Fibroblast of lung (primary cell): ENCODE measurements at places on chromosomes 1 and 21. TPM values are rescaled to one million over a fixed set of nuclear protein-coding genes. Genes with fewer than 3 reads are reported as not detected.

Gene AMY1B
- not detected in 2 replicates for total RNA-seq

DNA sequence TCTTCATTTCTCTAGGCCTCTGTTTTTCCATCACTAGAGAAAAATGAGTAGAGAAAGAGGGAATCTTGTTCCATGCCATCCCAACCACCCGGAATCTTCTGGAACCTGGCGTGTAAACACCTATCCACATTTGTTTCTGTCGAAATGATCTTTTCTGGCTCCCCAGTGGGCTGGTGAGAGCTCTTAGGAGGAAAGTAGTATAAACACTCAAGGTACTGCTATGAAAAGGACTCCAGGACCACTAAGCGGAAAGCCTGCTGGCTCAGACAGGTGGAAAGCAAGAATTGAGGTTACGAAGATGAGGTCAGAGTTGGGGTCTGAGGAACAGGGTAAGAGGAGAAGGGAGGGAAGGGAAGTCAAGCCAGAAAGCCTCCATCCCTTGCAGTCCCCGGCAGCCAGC, 90.8 kb downstream of the PLXNA2 start:
- H3K27ac ChIP-seq = no peak overlapping the region
- H3K27me3 ChIP-seq = no peaks in the 10 kb centered on the region
- H3K36me3 ChIP-seq = no peaks in the 10 kb centered on the region
- no peak for DNase-seq
- no peaks in the 10 kb centered on the region for H3K4me1 ChIP-seq

- no peaks in the 10 kb centered on the region for H3K4me1 ChIP-seq
- no peak overlapping the region for H3K4me3 ChIP-seq
- H3K27ac ChIP-seq = no peak overlapping the region
- DNase-seq = no peak
- H3K27me3 ChIP-seq = no peaks in the 10 kb centered on the region
Observed at GRCh38 chr21:19490481-19490880, 1086.9 kb upstream of the TMPRSS15 start.

DNA sequence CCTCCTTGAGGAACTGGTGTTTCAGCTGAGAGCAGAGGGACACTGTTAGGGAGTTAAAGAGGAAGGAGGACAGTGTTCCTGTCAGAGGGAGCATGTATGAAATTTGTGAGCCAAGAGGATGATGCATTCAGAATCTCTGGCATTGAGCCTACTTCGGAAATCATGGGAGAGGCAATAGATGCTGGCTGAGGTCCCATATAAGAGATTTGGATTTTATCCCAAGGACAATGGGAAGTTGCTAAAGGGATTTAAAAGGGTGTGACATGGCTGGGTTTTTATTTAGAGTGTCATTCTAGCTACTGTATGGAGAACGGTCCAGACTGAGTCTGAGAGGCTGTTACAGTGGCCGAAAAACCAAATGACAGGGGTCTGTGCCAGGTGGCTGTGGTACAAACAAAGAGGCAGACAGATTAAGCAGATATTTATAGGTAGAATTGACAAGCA, 403.2 kb upstream of the B3GALT2 start:
- H3K27ac ChIP-seq = no peak overlapping the region
- no peak overlapping the region for H3K4me3 ChIP-seq
- DNase-seq = peak; percentile 90
- no peaks in the 10 kb centered on the region for H3K4me1 ChIP-seq

- H3K36me3 ChIP-seq = no peaks in the 10 kb centered on the region
- H3K4me3 ChIP-seq = no peak overlapping the region
- H3K4me1 ChIP-seq = peaks cover 3% of the 10 kb centered on the region
- H3K27me3 ChIP-seq = no peaks in the 10 kb centered on the region
- no peak for DNase-seq
- H3K27ac ChIP-seq = no peak overlapping the region
Observed at GRCh38 chr1:117679868-117680267, 74.0 kb downstream of the TENT5C start.

Gene IL24
- total RNA-seq = 0.17 TPM in 1 of 2 replicates, not detected in the other

- no peak overlapping the region for H3K4me3 ChIP-seq
- H3K27ac ChIP-seq = no peak overlapping the region
- DNase-seq = peak; percentile 74
- H3K27me3 ChIP-seq = no peaks in the 10 kb centered on the region
- H3K4me1 ChIP-seq = no peaks in the 10 kb centered on the region
Observed at GRCh38 chr1:209601809-209602657, 18.5 kb downstream of the CAMK1G start.

- no peaks in the 10 kb centered on the region for H3K27me3 ChIP-seq
- DNase-seq = no peak
- H3K27ac ChIP-seq = no peak overlapping the region
- no peaks in the 10 kb centered on the region for H3K4me1 ChIP-seq
Observed at GRCh38 chr1:236654511-236654910, 31.8 kb upstream of the ACTN2 start.

DNA sequence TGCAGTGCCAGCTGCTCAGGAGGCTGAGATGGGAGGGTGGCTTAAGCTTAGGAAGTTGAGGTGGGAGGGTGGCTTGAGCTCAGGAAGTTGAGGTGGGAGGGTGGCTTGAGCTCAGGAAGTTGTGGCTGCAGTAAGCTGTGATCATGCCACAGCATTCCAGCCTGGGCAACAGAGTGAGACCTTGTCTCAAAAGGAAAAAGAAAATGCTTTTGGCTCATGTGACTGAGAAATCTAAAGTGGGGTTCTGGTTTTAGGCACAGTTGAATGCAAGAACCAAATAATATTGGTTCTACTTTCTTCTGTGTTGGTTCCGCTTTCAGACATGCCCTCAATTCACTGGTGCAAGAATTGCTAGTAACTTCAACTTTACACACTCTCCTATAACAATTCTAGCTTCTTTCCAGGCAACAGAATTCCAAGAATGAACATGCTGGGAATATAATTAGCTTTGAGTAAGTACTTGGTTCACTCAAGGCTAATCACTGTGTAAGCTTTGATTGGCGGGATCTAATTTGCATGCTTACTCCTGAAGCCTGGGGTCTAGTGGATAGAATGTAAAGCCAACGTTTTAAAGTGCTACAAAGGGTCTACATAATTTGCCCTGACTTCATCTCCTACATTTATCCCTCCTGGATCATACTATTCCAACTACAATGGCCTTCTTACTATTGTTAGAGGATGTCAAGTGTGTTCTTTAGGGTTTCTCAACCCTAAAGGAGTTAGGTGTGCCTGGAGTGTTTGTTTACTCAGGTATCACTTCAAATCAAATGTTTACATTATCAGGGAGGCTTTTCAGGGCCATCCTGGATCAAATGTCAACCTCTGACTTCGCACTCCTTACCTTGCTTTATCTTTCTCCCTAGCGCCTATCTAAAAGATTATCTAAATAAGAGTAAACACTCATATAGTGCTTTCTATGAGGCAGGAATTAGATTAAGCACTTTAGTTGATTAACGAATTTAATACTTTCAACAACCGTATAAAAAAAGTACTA, 115.1 kb downstream of the SLC16A1 start:
- no peak overlapping the region for H3K4me3 ChIP-seq
- H3K27ac ChIP-seq = no peak overlapping the region
- no peak for DNase-seq
- H3K27me3 ChIP-seq = peaks cover 4% of the 10 kb centered on the region
- no peaks in the 10 kb centered on the region for H3K36me3 ChIP-seq
- H3K4me1 ChIP-seq = no peaks in the 10 kb centered on the region

Gene VHLL
- total RNA-seq = not detected in 2 replicates

GRCh38 chr1:165423136-165423535, 21.8 kb downstream of the RXRG start:
- H3K27me3 ChIP-seq = no peaks in the 10 kb centered on the region
- no peaks in the 10 kb centered on the region for H3K36me3 ChIP-seq
- no peaks in the 10 kb centered on the region for H3K4me1 ChIP-seq
- H3K4me3 ChIP-seq = no peak overlapping the region

Gene SSX2IP
- 23.1 and 41.5 TPM in 2 replicates for total RNA-seq

Gene NMNAT2
- total RNA-seq = under 0.01 TPM in 2 replicates

Gene DSCAM
- under 0.01 TPM in 1 of 2 replicates, not detected in the other for total RNA-seq

Gene SPAG17
- total RNA-seq = under 0.01 and 0.33 TPM in 2 replicates

DNA sequence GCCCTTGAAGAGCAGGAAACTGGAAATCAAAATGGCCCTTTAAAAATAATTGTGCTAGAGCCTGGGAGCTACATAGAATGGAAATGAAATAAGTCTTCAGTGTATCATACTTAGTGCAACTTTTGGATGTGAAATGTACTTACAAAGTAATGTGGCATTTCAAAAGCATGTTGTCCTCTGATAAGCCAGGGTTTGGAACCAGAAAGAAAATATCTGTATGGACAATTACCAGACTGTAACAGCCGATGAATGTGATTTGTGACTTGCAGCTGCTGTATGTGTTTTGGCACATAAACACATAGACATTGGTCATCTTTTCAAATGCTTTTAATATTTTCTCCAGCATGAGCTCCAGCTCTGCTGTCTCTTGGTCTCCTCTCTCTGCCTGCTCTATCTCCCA, 546.4 kb downstream of the OMA1 start:
- H3K36me3 ChIP-seq = no peaks in the 10 kb centered on the region
- DNase-seq = no peak
- H3K27ac ChIP-seq = no peak overlapping the region
- no peaks in the 10 kb centered on the region for H3K27me3 ChIP-seq
- no peaks in the 10 kb centered on the region for H3K4me1 ChIP-seq
- no peak overlapping the region for H3K4me3 ChIP-seq

Gene MATN1
- total RNA-seq = 0.26 TPM in 1 of 2 replicates, not detected in the other

GRCh38 chr1:91499346-91499745, 1.3 kb upstream of the CDC7 start:
- peaks cover 13% of the 10 kb centered on the region for H3K4me1 ChIP-seq
- no peak overlapping the region for H3K4me3 ChIP-seq
- DNase-seq = no peak
- no peak overlapping the region for H3K27ac ChIP-seq

- no peak overlapping the region for H3K4me3 ChIP-seq
- no peak overlapping the region for H3K27ac ChIP-seq
- DNase-seq = no peak
- no peaks in the 10 kb centered on the region for H3K36me3 ChIP-seq
- H3K4me1 ChIP-seq = no peaks in the 10 kb centered on the region
- no peaks in the 10 kb centered on the region for H3K27me3 ChIP-seq
Observed at GRCh38 chr1:159342761-159343425, 40.8 kb downstream of the FCER1A start.

DNA sequence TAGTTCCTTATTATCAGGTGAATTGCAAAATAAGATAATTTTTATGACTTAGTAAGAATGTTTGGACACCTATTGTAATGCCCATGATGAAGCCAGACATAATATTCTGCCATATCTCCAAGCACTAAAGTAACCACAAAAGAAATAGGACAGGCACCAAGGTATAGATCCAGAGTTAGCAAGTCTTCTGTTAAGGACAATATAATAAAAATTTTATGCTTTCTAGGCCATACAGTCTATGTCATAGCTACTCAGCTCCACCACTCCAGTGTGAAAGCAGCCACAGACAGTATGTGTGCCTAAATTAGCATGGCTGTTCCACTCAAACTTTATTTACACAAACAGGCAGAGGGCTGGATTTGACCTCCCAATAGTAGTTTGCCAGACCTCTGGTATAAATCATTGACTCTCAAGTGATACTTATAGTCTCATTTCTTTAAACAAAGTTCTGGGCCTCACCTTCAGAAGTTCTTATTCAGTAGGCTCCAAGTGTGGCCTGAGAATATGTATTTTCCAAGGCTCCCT, 88.3 kb downstream of the SCMH1 start:
- H3K36me3 ChIP-seq = peaks cover 2% of the 10 kb centered on the region
- no peak for DNase-seq
- H3K4me3 ChIP-seq = no peak overlapping the region
- H3K27me3 ChIP-seq = no peaks in the 10 kb centered on the region
- no peak overlapping the region for H3K27ac ChIP-seq

Gene KRTAP10-2
- not detected in 2 replicates for total RNA-seq

DNA sequence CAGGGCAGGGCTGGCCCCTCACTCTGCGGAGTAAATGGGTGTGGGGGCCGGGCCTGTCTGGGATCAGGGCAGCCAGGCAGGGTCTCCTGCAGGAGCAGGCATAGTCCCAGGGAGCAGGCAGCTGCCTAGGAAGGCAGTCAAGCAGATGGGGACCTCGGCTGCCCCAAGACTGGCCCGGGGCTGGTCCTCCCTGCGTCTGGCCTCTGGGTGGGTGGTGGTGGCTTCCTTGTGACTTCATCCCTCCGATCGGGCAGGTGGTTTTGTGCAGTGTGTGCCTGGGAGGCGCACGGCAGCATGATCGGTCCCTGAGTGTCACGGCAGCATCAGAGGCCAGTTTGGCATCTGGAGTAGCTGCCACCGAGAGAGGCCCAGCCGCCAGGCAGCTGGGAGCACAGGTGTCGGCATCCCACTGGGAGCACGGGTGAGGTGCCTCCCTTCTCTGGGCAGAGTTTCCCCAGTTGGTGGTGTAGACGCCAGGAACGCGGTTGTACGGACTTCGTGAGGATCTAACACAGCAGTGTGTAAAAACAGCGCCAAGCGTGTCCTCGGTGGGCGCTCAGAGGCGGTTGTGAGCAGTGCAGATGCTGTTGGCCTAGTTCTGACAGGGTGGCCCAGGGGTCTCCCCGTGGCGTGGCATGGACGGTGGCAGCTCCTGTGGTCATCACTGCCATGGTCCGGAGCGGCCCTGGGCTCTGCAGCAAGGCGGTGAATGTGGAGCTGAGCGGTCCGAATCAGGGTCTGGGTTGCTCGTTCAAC, 45.9 kb downstream of the PRKCZ start:
- H3K27me3 ChIP-seq = peaks cover 3% of the 10 kb centered on the region
- no peak overlapping the region for H3K27ac ChIP-seq
- no peak for DNase-seq
- H3K4me3 ChIP-seq = no peak overlapping the region
- H3K4me1 ChIP-seq = no peaks in the 10 kb centered on the region
- no peaks in the 10 kb centered on the region for H3K36me3 ChIP-seq

Gene KLHDC7A
- total RNA-seq = not detected in 2 replicates

- H3K36me3 ChIP-seq = no peaks in the 10 kb centered on the region
- no peak overlapping the region for H3K4me3 ChIP-seq
- DNase-seq = no peak
- no peak overlapping the region for H3K27ac ChIP-seq
- H3K27me3 ChIP-seq = no peaks in the 10 kb centered on the region
Observed at GRCh38 chr1:245124644-245125043, 30.1 kb upstream of the KIF26B start.

- no peak for DNase-seq
- H3K27me3 ChIP-seq = no peaks in the 10 kb centered on the region
- no peak overlapping the region for H3K27ac ChIP-seq
- no peaks in the 10 kb centered on the region for H3K4me1 ChIP-seq
- H3K4me3 ChIP-seq = no peak overlapping the region
Observed at GRCh38 chr1:98914547-98914946, 90.1 kb downstream of the PLPPR5 start.

Gene OR2L5
- total RNA-seq = not detected in 2 replicates

DNA sequence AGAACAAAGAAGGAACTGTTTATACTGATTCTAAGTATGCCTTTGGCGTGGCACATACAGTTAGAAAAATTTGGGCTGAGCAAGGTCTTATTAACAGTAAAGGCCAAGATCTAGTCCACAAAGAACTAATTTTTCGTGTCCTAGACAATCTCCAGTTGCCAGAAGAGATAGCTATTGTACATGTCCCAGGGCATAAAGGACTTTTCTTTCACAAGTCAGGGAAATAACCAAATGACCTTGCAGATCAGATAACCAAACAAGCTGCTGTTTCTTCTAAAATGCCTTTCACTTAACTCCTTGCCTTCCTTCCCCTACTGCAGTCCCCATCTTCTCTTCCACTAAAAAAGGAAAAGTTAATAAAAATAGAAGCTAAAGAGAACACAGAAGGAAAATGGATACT, 4.0 kb downstream of the TEX50 start:
- no peak overlapping the region for H3K27ac ChIP-seq
- no peaks in the 10 kb centered on the region for H3K4me1 ChIP-seq
- no peak overlapping the region for H3K4me3 ChIP-seq
- H3K27me3 ChIP-seq = no peaks in the 10 kb centered on the region
- DNase-seq = no peak

- H3K4me3 ChIP-seq = no peak overlapping the region
- H3K27ac ChIP-seq = no peak overlapping the region
- H3K27me3 ChIP-seq = peaks cover 30% of the 10 kb centered on the region
- no peaks in the 10 kb centered on the region for H3K4me1 ChIP-seq
- H3K36me3 ChIP-seq = no peaks in the 10 kb centered on the region
Observed at GRCh38 chr1:203228670-203229069, 803 bp downstream of the CHIT1 start.
